ENCODE measurements at places on chromosomes 5 and 9.
A peak's percentile ranks its signal among the peaks of the same experiment; 100 is the strongest.

- DNase-seq = no peak
Measured at GRCh38 chr9:126354887-126355770, 28.5 kb downstream of the MVB12B start.

GRCh38 chr9:128081056-128081455 lies 13.0 kb downstream of the SLC25A25 start:
- peak; percentile 99 for DNase-seq

DNA sequence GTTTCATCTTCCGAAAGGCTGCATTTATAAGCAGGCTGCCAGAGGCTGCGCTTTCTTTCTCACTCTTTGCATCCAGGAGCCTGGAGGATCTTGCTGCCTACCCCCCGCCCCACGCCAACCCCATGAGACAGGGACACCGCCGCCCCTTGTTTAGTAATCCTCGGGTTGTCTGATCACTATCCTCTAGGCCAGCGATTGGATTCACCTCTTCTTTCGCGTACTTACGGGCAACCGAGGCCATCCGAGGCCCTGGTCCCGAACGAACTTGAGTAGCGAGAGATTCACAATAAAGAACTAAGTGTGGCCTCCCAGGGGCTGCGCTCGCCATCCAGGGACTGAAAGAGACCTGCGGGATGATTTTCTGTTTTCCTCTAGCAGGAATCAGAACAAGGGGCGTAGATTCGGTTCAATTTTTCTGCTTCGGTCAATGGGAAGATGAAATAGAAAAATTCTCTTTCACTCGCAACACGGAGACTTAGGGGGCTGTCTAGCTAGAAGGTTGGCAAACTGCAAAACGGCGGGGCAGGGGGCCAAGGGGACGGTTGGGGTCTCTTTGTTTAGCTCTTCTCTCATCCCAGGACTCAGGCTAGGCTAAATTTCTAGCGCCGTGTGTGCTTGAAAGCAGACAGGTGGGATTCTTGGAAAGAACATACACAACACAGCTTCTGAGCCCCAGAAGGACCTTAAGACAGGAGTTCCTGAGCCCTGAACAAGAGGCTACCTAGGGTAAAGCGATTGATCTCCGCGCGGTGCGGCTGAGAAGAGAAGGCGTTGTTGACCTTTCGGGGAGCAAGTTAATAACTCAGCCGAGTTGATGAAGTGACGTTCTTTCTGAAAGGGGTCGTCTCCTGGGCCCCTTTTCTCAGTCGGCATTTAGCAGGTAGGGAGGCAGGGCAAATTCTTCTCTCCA lies 5.8 kb upstream of the ISL1 start:
- no peak for DNase-seq

DNA sequence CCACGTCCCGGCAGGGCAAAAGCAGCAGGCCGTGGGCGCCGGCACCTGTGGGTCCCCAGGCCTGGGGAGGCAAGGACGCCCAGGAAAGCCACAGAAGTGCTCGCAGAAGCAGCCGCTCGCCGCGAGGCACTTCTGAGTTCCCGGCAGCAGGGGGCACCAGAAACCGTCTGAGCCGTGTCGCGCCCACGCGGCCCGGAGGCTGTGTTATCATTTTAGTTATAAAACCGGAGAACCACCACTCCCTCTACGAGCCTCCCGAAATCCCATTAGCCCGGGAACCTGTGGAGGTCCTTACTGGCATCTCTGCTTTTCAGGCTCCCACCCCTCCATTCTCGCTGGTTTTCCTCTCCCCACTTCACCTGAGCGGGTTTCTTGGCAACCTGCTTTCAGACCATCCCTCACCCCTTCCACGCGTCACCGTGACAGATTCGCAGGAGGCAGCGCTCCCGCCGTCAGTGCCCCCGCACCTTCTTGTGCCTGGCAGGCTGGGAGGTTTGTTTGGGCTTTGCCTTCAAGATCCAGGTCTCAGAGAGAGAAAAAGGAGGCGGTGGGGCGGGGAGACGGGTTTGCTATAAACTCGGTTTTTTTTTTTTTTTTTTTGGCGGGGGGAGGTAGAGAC lies 2.3 kb downstream of the GDNF start:
- DNase-seq = peak; percentile 71
